Left renal cortex interstitium (tissue), 4 donors: ENCODE measurements at places on chromosomes 16 and 17. TPM values are rescaled to one million over a fixed set of nuclear protein-coding genes. Genes with fewer than 3 reads are reported as not detected.

The NAGS gene
- 3.4 TPM for polyA plus RNA-seq

The MYADML2 gene
- polyA plus RNA-seq, result not detected

The IRX5 gene
- polyA plus RNA-seq, result 7.7 TPM

The KRTAP4-1 gene
- not detected for polyA plus RNA-seq

The CEP112 gene
- 14.3 TPM for polyA plus RNA-seq

The TLCD3A gene
- 29.2 TPM for polyA plus RNA-seq

The OTOP3 gene
- not detected for polyA plus RNA-seq

The ATP2A1 gene
- polyA plus RNA-seq, result 8.1 TPM

The BCO1 gene
- 2.7 TPM for polyA plus RNA-seq

The CMTM2 gene
- not detected for polyA plus RNA-seq

The CDH11 gene
- polyA plus RNA-seq, result 212 TPM

The CCL7 gene
- polyA plus RNA-seq, result not detected

The STX1B gene
- 0.73 TPM for polyA plus RNA-seq

The HOXB1 gene
- 0.53 TPM for polyA plus RNA-seq

The ABCC11 gene
- polyA plus RNA-seq, result 0.27 TPM

The MRTFB gene
- 41.3 TPM for polyA plus RNA-seq

The PRR29 gene
- polyA plus RNA-seq, result 3.6 TPM

The TBX2 gene
- 60.0 TPM for polyA plus RNA-seq

The PIRT gene
- not detected for polyA plus RNA-seq

The TBC1D3C gene
- not detected for polyA plus RNA-seq

The NPIPA3 gene
- polyA plus RNA-seq, result 22.0 TPM

The NT5C gene
- polyA plus RNA-seq, result 44.7 TPM

The TMEM220 gene
- polyA plus RNA-seq, result 8.8 TPM

The TMIGD1 gene
- polyA plus RNA-seq, result 0.59 TPM
